ENCODE measurements at places on chromosomes 7 and 10. TPM values are rescaled to one million over a fixed set of nuclear protein-coding genes. Genes with fewer than 3 reads are reported as not detected.

The CAMK2B gene
- total RNA-seq, result 0.95 TPM

The HOXA2 gene
- 1.5 TPM for total RNA-seq

GRCh38 chr10:48608279-48608681 is 3.4 kb upstream of the ARHGAP22 start:
- H3K4me1 ChIP-seq, result peaks cover 31% of the 10 kb centered on the region
- H3K27ac ChIP-seq, result no peak overlapping the region
- DNase-seq, result no peak
- H3K36me3 ChIP-seq, result no peaks in the 10 kb centered on the region
- H3K4me3 ChIP-seq, result no peak overlapping the region

DNA sequence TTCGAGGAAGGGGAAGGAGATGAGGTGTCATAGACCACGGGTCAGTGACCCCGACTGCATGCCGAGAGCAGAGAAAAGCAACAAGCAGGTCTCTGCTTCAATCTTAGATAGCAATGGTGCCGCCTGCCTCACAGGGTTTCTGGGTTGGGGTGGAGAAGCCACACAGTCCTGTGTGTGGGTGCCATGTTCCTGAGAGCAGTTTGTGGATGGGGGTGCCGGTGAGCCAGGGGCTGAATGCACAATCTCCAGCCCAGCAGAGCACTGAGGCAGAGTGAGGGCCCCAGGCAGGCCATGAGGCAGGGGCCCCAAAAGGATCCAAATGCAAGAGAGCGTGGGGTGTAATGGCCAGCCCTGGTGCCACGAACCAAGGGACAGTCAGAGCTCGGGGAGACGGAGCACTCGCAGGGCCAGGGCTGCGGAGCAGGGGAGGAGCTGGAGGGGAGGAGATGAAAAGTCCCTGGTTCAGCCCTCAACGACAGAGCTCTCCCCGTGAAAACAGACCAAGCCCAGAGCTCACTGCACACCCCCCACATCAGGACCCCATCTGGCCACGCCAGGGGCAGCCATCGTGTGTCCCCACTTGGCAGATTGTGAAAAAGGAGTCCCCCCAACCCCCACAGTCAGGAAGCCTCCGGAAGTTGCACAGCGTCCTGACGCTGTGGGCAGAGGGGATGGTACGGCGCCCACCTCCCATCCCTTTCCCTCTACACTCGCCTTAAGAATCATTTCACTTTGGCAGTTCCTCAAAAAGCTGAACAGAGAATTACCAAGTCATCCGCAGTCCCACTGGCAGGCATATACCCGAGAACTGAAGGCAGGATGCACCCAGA is 19.9 kb downstream of the WDR86 start:
- no peaks in the 10 kb centered on the region for H3K4me1 ChIP-seq
- no peaks in the 10 kb centered on the region for H3K27me3 ChIP-seq
- no peak for DNase-seq
- no peak overlapping the region for H3K4me3 ChIP-seq

- H3K4me3 ChIP-seq, result no peak overlapping the region
- no peaks in the 10 kb centered on the region for H3K27me3 ChIP-seq
- H3K4me1 ChIP-seq, result peaks cover 20% of the 10 kb centered on the region
Observed at GRCh38 chr10:24415455-24416125, 206.7 kb downstream of the KIAA1217 start.

GRCh38 chr10:79936625-79937615 is 12.0 kb downstream of the SFTPD start:
- no peaks in the 10 kb centered on the region for H3K36me3 ChIP-seq
- H3K4me3 ChIP-seq, result no peak overlapping the region
- no peak overlapping the region for H3K27ac ChIP-seq
- no peaks in the 10 kb centered on the region for H3K4me1 ChIP-seq
- H3K27me3 ChIP-seq, result peaks cover 3% of the 10 kb centered on the region

GRCh38 chr7:112946350-112946749 is 140.3 kb downstream of the GPR85 start:
- no peak for DNase-seq
- H3K36me3 ChIP-seq, result no peaks in the 10 kb centered on the region
- no peak overlapping the region for H3K4me3 ChIP-seq
- no peaks in the 10 kb centered on the region for H3K27me3 ChIP-seq
- no peak overlapping the region for H3K27ac ChIP-seq
- H3K4me1 ChIP-seq, result peaks cover 5% of the 10 kb centered on the region

DNA sequence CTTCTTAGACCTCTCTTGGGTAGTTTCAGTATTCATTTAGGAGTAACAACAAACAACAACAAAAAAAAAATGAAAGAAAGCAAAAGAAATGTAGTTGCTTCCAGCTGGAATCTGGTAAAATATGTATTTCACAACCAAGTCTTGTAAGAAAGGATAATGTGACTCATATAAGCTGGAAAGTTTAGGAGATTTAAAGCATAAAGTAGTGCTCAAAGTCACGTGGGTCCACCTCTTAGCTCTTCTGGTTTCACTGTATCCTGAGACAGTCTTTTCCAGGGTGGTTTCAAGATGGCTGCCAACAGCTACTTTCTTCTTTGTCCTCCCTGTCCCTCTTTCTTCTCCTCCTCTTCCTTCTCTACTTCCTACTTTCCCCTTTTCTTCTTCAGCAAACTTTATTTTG is 69.5 kb upstream of the CDK13 start:
- no peak overlapping the region for H3K27ac ChIP-seq
- no peak for DNase-seq
- no peaks in the 10 kb centered on the region for H3K4me1 ChIP-seq

Measured in esophagus squamous epithelium (tissue), 5 donors.